PC-9 (cell line): ENCODE measurements at places on chromosomes 7 and 10. TPM values are rescaled to one million over a fixed set of nuclear protein-coding genes. Genes with fewer than 3 reads are reported as not detected.

C10orf67 gene
- total RNA-seq = 1.2 and 1.3 TPM in 2 replicates

SLC13A4 gene
- total RNA-seq = not detected in 2 replicates

POLR2J2 gene
- 16.4 and 17.6 TPM in 2 replicates for total RNA-seq

OR2A42 gene
- total RNA-seq = not detected in 2 replicates

FAM25C gene
- total RNA-seq = not detected in 2 replicates

CYP2C19 gene
- total RNA-seq = not detected in 2 replicates

GBX1 gene
- total RNA-seq = not detected in 2 replicates

CHPF2 gene
- 47.4 and 54.9 TPM in 2 replicates for total RNA-seq

PRR15 gene
- total RNA-seq = 64.9 and 71.6 TPM in 2 replicates

SH2D4B gene
- total RNA-seq = 0.24 TPM in 1 of 2 replicates, not detected in the other

PTPN20 gene
- total RNA-seq = 15.6 and 19.1 TPM in 2 replicates

SPDYE5 gene
- total RNA-seq = not detected in 2 replicates

TRIM73 gene
- 16.7 and 24.3 TPM in 2 replicates for total RNA-seq

ANKRD1 gene
- 3.9 and 6.7 TPM in 2 replicates for total RNA-seq

FAM237B gene
- not detected in 2 replicates for total RNA-seq

CYP2C9 gene
- total RNA-seq = not detected in 2 replicates

SLC16A12 gene
- total RNA-seq = 0.65 and 0.74 TPM in 2 replicates

WDR86 gene
- total RNA-seq = 7.7 and 12.4 TPM in 2 replicates

GALNT11 gene
- total RNA-seq = 26.3 and 28.8 TPM in 2 replicates

CFAP70 gene
- 3.1 and 4.1 TPM in 2 replicates for total RNA-seq

OPN4 gene
- 0.15 and 0.23 TPM in 2 replicates for total RNA-seq

ABCF2 gene
- 45.8 and 49.4 TPM in 2 replicates for total RNA-seq

LRRD1 gene
- not detected in 2 replicates for total RNA-seq
